Body of pancreas (tissue), 4 donors: ENCODE measurements at places on chromosomes 3 and 15. TPM values are rescaled to one million over a fixed set of nuclear protein-coding genes. Genes with fewer than 3 reads are reported as not detected.

The LYZL4 gene
- not detected for total RNA-seq

The ECT2 gene
- 0.99 TPM for total RNA-seq

The RARRES1 gene
- total RNA-seq: 18.4 TPM

The IFT80 gene
- total RNA-seq: 15.5 TPM

The SKOR1 gene
- 0.78 TPM for total RNA-seq

The IQCF6 gene
- total RNA-seq: not detected

DNA sequence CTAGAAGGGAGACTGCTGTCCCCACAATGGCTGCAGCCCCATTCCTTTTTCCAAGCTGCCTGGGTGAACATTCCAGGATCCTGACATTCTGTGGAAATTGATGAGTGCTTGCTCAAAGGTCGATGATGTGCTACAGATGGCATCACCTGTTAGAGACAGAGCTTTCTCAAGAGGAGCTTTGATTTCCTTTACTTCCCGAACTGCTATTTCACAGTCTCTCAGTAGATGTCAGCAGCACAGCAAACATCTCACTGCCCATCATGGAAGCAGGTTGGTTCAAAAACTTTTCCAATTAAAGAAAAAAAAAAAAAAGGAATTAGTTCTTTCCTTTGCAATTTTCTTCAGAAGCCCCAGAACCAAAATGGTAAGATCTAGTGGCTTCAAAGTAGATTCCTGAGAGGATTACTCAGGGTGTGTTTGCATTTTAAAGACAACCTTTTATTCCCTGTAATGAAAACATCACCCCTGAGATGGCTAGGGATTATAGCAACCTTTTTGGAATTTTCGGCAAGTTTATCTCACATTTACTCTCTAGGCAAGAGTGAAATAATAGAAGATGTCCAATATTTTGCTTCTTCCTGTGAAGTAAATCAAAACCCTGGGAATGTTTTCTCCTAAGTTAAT lies 44.8 kb downstream of the POLR2M start:
- DNase-seq: no peak

DNA sequence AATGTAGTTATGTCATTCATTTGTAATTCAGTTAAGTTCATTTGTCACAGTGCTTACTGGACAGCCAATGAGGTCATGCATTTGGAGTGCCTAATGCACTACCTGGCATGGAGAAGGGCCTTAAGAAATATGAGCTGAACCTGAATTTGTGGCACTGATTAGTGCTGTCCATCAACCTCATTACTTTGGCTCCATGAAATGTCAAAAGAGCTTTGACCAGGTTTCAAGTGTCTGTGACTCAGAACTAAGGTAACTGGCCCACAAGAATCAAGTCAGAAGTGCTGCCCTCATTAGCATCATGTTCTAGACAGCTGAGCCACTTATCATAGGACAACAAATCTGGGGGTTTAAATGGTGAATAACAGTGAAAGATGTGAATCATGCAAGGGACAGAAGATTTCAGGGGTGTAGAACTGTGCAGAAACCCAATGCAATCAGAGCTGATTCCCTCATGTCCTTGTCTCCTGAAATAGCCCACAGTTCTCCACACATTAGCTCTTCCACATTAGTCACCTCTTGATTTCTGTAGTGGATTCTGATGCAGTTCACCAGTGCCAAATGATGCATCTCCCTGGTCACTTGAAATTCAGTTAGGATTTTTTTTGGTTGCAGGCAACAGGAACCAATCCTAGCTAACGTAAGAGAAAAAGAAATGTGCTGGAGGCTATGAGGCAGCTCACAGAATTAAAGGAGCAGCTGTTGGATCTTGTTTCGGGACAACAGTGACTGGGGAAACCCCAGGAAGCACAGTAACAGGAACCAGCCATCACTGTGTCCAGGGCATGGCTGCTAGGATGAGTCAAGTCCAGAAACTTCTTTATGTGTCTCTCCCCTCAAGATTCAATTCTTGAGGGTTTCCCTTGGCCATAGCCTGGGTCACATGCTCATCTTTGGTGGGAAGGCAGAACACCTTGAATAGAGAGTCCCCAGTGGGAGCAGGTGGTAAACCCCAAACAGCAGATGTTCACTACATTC lies 38.7 kb downstream of the CHST2 start:
- no peak for DNase-seq

DNA sequence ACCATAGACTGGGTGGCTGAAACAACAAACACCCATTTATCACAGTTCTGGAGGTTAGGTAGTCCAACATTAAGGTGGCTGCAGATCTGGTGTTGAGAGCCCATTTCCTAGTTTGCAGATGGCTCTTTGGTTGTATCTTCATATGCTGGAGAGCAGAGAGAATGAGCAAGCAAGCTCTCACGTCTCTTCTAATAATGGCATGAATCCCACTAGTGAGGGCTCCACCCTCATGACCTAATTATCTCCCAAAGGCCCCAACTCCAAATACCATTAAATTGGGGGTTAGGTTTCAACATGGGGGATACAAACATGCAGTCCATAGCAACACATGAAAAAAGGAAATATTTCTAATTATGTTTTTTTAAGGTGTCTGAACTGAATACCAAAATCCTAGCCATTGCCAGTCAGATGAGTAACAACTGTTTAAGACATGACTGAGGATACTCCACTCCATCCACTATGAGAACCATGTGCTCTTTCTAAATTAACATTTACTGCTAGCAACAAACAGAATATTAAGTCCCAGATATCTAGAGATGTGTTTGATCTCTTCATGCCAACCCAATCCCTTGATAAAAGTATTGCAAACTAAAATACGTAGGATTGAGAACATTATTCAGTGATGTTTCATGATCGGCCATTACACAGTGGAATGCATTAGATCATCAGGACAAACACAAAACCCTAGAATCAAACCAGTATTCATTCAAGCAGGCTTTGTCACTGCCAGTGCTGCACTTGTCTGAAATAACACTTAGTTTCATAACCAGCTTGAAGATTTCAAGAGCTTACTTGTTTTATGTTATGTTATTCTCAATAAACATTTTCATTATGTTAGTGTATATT lies 340.3 kb downstream of the SLC9A9 start:
- no peak for DNase-seq

DNA sequence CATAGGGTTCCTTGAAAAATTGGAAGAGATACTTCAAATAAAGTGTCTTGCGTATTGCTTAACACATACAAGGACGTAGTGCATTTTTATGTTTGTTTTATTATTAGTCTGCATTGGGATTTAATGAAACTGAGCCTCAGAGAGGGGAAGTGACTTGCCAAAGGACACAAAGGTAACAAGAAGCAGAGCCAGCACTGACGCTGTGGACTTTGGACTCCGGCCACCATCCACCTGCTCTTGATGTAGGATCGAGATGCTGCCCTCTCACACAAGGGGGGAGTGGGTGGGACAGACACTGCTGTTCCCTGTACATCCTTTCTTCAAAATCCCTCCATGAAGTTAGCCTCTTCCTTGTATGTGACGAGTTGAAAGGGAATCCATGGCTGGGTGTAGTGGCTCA lies 435.4 kb upstream of the RGMA start:
- DNase-seq: peak; percentile 25

DNA sequence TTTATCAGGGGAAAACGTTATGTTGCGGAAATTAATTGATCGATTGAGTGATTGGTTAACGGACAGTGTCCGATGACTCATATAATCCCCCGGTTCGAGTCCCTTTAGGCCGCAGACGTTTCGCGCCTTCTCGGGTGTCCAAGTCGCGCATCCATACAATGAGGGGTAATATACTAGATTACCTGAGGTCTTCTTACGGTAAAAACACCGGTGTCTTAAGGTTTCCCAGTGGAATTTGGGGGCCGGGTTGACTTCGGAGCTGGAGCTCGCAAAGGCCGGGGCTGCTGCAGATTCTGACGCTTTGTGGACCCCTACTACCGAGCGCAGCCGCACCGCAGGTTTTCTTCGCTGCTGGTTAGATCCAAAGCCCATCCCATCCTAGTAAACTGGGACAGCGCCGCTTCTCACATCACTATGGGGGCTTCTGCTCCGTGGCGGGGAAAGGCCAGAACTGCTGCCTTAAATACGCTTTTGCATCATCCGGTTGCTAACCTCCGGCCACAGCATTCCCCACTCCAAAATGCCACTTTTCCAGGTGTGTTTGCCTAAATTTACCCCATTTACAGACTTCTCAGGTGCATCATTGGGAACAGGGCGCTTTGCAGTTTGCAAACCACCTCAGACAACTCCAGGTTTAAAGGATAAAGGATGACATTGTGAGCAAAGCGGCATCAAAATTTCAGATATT lies 858 bp upstream of the SACM1L start:
- no peak for DNase-seq

- no peak for DNase-seq
These were observed 39.3 kb downstream of the OXNAD1 start for GRCh38 chr3:16304061-16305010.

DNA sequence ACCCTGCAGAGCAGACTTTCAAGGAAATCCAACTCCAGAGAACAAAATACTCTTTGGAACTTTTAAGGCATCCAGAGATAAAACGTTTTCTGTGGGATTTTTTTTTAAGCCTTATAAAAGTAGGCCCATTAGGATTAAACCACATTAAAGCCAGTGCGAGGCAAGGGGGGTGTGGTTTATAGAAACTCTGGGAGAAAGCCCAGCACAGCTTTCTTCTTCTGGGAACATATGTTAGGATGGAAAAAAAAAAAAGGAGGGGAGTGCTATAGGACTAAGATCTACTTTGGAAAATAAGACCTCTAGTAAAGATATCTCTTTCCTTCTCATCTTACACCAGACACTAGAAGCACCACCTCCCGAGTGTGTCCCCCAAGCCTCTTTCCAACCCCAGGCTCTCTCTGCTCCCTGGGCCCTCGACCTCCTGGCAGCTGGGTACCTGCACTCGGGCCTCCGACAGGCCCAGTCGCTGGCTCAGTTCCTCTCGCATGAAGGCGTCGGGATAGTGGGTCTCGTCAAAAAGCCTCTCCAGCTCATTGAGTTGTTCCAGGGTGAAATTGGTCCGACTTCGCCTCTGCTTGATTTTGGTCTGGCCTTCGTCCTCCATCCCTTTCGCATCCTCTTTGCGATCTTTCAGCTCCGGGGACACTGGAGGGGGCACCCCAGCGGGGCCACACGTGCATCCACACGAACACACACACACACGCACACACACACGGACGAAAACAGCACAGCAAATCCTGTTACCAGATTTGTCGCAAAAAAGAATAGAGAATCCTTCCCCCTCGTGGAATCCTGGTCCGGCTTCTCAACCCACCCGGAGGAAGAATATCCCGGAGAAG lies 3.8 kb downstream of the SHOX2 start:
- DNase-seq: no peak

DNA sequence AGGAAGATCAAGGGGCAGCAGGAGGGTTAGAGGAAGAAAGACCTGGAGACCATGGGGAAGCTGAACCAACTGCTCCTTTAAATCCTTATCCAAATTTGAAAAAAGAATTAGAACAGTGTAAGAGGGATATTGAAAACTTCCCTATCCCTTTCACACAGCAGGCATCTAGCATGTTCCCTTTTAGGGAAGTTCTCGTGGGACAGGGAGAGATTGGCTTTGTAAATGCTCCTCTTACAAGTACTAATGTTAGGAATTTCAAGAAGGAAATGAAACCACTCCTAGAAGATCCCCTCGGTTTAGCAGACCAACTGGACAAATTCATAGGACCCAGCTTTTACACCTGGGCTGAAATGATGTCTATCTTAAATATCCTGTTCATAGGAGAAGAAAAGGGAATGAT lies 41.5 kb downstream of the PPCDC start:
- no peak for DNase-seq

GRCh38 chr3:102536456-102536855 lies 101.6 kb downstream of the ZPLD1 start:
- DNase-seq: no peak

- peak; percentile 82 for DNase-seq
These were observed 1.2 kb downstream of the RGMA start for GRCh38 chr15:93087825-93088199.

DNA sequence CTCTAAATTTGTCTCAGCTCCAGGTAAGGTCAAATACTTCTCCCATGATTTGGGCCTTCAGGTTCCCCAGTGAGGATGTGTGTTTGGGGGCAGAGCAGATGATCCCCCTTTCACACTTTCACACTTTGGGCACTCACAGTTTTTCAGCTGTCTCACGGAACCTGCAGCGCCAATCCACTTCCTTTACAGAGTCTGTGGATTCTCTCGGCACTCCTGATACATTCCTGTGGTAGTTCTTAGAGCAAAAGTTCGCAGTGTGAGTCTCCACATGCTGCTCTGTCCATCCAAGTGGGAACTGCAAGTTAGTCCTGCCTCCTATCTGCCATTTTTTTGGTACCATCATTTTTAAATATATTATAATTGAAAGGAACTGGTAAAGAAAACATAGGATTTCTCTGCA lies 20.2 kb upstream of the CPOX start:
- no peak for DNase-seq
